Kidney tubule cell (primary cell): ENCODE measurements at places on chromosomes 1 and 21.

DNA sequence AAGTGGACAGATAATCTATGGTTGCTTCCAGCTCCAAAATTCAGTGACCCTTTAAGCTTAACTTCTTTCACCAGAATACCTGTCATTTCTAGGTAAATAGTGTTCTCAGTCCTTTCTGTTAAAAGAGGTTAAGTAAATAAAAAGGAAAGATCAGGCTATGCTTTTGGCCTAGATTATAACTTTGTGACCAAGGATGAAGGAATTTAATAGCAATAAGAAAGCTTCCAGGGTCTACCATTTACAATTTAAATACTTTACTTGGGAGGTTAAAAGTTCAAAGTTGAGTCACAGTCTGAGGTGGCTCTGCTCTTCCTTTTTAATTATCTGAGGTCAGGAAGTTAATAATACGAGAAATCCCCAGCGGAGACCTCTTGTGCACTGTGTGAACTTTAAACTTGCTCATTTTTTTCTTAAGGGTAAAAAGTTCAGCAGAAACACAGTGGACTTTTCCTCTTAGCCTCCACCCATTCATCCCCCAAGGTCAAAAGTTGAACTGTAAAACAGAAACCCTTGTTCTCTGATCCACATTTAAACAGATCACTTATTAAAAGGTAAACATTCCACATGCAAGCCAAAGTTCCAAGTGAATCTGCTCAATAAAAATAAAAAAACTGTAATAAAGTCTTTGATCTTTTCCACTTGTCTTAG, 187.1 kb downstream of the NRIP1 start:
- DNase-seq: peak; percentile 96

DNA sequence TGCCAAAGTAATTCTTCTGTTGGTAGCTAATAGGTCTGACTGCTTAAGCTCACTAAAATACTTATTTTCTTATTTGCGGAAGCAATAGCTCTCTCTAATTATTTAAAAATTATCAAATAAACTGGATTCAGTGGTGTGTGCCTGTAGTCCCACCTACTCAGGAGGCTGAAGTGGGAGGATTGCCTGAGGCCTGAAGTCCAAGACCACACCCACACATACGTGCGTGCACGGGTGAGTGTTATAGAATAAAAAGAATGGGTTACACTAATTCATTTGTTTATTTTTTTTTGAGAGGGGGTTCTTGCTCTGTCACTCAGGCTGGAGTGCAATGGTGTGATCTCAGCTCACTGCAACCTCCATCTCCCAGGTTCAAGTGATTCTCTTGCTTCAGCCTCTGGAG, 94.2 kb upstream of the HNRNPU start:
- no peak for DNase-seq

DNA sequence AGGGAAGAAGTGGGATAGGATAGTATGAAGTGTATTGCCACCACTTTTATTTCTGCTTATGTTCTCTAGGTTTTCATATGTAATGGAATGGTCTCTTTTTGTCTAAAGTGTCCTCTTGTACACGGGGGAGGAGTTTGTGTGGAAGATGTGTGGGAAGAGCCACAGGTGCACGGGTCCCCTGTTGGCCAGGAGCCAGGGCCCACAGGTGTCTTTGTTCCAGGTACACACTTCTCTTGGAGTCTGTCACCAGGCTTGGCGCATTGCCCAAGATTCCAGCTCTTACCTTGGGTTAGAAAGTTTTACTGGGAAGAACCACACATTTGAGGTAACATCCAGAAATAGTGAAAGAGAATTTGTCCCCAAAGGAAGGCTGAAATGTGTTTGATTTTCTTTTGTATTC, 10.5 kb downstream of the TENT5C start:
- DNase-seq: no peak

- peak; percentile 98 for DNase-seq
Measured at GRCh38 chr1:157968508-157968907, 24.9 kb upstream of the KIRREL1 start.

DNA sequence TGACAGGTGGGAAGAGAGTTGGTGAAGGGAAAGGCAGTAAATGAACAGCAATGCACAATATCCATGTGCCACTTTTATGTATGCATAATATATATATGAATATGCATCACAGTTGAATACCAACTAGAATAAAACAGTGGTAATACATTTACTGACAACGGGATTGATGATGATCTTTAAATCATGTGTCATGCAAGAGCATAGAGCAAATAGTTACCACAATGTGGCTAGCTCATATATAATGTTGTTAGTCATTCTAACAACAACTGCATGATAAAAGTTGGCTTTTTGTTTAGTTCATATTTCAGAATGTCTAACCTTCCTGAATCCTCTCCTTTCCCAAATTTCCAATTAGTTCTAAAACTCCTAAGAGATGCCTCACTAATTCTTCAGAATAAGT, 46.4 kb downstream of the GORAB start:
- no peak for DNase-seq

GRCh38 chr1:43493661-43494450, 36.8 kb upstream of the PTPRF start:
- DNase-seq: no peak

- peak; percentile 62 for DNase-seq
Measured at GRCh38 chr1:11838349-11839272, 9.0 kb downstream of the NPPA start.

GRCh38 chr1:172180501-172181285, 239.8 kb upstream of the C1orf105 start:
- DNase-seq: no peak

DNA sequence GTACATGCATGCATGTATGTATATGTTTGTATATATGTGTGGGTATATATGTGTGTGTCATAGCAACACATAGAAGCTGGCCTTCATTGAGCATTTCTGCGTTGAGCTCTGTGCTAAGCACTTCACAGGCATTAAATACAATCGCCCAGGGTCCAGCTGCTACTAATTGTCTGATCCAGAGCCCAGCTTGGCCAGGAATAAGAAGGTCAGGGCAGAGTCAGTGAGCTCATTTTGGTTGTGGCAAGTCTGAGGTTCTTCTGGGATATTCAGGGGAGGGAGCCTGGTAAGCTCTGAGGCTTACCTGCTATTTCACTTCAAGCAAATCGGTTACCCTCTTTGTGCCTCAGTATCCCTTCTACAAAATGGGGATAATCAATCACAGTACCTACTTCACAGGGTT, 59.6 kb downstream of the FOXO6 start:
- DNase-seq: no peak

- DNase-seq: peak; percentile 97
Measured at GRCh38 chr1:94926915-94927404, at the start of gene CNN3. Gene CNN3, minus strand, starts transcription at chr1:94927110. Its CDS starts 216 bp downstream, at chr1:94926894.

GRCh38 chr1:29385966-29386365, 149.6 kb downstream of the PTPRU start:
- DNase-seq: no peak
